ENCODE measurements at places on chromosomes 5 and 9. TPM values are rescaled to one million over a fixed set of nuclear protein-coding genes. Genes with fewer than 3 reads are reported as not detected.

GRCh38 chr9:33697171-33697570 is 98.2 kb upstream of the PRSS3 start:
- H3K36me3 ChIP-seq: no peaks in the 10 kb centered on the region
- no peak overlapping the region for H3K4me3 ChIP-seq
- no peak for DNase-seq

DNA sequence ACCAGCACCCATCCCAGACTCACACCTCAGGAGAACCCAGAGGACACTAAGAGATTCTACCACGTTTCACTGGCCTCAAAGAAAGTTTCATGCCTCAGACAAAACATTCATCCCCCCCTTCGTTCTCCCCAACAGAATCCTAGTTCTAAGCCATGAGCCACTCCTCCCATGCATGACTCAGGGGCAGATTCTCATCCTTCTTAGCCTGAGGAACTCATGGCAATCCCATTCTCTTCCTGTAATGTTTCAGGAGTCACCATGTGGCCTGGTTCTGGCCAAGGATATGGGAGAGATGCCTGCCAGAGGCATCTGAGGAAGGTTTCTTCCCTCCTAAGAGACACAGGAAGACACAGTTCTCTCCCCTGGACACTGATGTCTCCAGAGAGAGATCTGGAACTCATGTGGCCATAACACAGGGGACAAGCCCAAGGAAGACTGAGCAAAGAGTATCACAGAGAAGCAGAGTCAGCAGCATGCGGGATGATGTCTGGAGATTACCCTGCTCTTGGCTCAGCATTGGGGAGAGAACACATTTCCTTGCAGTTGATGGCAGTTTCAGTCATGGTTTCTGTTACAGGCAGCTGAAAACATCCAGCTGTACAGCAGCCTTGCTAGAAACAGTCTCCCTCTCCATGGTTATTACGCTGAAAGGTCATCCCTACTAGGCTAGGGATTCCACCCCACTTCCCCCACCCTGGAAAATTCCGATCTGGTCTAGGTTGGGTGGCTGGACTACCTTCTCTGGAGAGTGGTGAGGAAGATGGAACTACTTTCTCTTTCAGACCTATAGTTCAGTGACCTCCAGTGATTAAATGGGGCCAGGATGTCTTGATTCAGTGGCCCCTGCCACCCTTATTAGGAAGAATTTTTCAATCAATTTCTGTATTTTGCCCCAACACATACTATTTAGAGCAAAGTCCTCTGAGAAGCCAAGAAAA is 115.4 kb downstream of the ZNF608 start:
- no peak overlapping the region for H3K27ac ChIP-seq
- no peaks in the 10 kb centered on the region for H3K4me1 ChIP-seq
- no peaks in the 10 kb centered on the region for H3K36me3 ChIP-seq
- H3K4me3 ChIP-seq: no peak overlapping the region

DNA sequence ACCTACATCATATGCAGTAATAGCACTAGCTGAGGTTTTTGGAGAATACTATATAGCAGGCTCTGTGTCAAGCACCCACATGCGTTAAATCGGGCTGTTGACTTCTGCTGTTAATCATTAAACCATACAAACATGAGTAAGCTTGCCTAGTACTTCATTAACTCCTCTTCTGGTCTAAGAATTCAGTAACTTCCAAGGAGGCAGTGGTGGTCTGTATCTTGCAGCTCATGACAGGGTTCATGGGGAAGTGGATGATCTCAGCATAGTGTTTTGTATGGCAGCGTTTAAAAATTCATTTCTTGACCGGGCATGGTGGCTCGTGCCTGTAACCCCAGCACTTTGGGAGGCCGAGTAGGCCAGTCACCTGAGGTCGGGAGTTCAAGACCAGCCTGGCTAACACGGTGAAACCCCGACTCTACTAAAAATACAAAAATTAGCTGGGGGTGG is at the start of gene HAVCR1:
HAVCR1 (minus strand) TSS at position 24 of the 447 bp plus-strand sequence. CDS start 1,173 bp downstream, outside the sequence.
- DNase-seq: no peak
- no peaks in the 10 kb centered on the region for H3K4me1 ChIP-seq
- no peak within 1 kb of the TSS for H3K4me3 ChIP-seq
- H3K36me3 ChIP-seq: no peaks in the 10 kb centered on the region

DNA sequence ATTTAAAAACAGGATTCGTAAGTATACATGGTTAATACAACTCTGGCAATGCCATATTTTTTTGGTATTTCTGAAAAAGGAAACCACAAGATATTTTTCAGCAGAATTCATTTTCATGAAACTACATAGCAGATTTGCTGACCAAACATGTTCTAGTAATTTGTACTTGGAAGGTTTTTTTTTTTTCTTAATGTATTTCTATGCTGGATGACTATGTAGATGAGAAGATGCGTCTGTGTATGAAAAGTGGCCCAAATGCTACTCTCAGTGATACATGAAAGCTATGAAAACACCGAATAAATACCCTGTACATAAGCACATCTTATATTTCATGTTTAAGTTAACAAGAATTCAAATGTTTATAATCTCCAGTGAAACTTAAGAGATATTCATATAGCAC is 400.9 kb upstream of the CYLC2 start:
- no peak overlapping the region for H3K4me3 ChIP-seq
- DNase-seq: no peak
- no peaks in the 10 kb centered on the region for H3K4me1 ChIP-seq

Gene CKMT2
- total RNA-seq: 3.5 TPM

Gene MEIKIN
- not detected for total RNA-seq
